ENCODE measurements at places on chromosomes 16 and 17.

- DNase-seq: no peak
These were observed 3.4 kb upstream of the MMD start for GRCh38 chr17:55424893-55425540.

- DNase-seq: no peak
These were observed 45.7 kb upstream of the MRPS23 start for GRCh38 chr17:57895382-57896060.

DNA sequence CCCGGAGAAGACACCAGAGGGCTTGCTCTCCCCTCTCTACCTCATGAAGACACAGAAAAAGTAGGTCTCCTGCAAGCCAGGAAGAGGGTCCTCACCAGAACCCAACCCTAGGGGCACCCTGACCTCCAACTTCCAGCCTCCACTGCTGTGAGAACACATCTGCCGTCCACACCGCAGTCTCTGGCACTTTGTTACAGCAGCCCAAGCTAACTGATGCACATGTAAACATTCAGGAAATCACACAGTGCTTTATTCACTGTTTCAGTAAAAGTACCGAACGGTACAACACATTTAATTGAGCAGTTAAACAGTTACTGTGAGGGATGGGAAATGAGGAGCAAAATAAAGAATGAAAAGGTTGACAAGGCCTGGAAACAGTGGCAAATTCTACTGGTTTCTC, 18.3 kb downstream of the FANCA start:
- DNase-seq: no peak

GRCh38 chr17:9291912-9292560, 270.7 kb downstream of the NTN1 start:
- DNase-seq: peak; percentile 70

DNA sequence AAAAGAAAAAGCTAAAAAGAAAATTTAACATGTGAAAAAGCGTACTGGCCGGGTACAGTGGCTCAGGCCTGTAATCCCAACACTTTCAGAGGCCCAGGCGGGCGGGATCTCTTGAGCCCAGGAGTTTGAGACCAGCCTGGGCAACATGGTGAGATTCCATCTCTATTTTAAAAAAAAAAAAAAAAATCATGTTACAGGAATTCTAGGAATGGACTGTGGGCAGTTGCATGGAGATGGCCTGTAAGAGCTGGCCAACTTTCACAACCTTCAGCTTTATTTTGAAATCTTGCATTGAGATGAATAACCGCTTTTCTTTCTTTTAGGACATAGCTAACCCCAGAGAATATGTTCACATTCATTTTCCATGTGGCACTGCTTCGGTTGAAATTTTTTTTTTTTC, 8.2 kb upstream of the CIAO3 start:
- no peak for DNase-seq

DNA sequence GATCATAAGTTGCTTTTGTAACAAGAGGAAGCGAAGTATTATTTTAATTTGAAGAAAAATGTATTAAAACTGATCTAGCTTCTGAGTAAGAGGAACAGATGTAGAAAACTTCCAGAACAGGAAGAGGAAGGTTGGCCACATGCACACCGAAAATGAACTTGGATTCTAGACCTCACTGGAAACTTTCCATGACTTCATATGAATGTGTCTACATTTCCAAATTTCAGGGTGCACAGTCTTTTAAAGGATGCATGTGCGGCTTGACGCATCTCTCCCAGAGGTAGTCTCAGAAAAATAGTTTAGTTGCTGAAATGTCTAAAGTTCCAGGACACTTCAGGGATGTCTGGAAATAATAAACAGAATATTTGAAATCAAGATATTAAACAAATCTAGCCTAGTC, 275.1 kb upstream of the MYOCD start:
- no peak for DNase-seq

GRCh38 chr16:88742896-88743605, 36.7 kb downstream of the CTU2 start:
- no peak for DNase-seq

DNA sequence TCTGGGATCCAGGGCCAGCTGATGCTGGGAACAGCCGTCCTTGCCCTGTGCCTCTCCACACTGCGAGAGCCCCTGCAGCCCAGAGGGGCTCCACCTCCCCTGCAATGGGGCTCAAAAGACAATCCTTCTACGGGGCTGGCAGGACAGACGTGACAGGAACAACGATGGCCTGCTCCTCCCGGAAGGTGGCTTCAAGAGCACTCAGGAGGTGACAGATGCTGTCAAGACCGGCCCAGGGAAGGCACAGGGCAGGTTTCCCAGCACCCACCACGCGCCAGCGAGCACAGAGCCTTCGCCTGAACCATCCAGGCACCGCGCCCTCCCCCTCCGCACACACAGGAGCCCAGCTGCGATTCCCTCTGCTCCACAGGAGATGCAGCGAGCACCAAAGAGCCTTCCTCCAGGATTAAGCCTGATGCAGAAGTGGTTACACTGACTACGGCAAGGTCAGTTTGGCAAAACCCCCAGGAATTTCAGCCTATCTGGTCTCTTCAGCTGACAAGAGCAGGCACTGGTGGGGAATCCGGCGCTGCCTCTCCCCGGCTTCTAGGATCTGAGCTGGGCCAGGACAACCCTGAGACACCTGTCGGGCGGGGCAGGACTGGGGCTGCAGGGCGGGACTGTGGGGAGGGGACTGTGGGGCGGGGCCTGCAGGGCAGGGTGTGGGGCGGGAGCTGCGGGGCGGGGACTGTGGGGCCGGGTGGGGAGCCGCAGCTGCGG, 103.4 kb downstream of the ZNF778 start:
- DNase-seq: no peak
